ENCODE measurements at places on chromosomes 16 and 17.

GRCh38 chr16:56192986-56193945, 2.0 kb downstream of the GNAO1 start:
- DNase-seq: no peak

DNA sequence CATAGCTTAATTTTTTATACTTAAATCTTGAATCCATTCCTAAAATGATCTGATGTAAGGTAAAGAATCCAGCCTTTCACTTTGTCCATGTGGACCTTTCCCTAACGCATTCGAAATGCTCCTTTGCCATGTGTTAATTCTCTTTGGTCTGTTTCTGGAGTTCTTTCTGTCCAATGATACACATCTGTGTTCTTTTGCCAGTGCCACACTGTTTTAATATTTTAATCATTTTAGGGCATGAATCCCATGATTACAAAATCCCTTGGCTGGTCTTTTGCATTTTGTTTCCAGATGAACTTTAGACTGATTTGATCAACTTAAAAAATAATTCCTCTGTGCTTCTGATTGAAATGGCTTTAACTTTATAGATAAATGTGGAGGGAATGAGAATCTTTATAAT, 74.1 kb downstream of the NTN1 start:
- DNase-seq: no peak

GRCh38 chr17:40547079-40547784, 18.0 kb downstream of the CCR7 start:
- no peak for DNase-seq

GRCh38 chr17:35790841-35791240, 4.6 kb downstream of the MMP28 start:
- DNase-seq: no peak

DNA sequence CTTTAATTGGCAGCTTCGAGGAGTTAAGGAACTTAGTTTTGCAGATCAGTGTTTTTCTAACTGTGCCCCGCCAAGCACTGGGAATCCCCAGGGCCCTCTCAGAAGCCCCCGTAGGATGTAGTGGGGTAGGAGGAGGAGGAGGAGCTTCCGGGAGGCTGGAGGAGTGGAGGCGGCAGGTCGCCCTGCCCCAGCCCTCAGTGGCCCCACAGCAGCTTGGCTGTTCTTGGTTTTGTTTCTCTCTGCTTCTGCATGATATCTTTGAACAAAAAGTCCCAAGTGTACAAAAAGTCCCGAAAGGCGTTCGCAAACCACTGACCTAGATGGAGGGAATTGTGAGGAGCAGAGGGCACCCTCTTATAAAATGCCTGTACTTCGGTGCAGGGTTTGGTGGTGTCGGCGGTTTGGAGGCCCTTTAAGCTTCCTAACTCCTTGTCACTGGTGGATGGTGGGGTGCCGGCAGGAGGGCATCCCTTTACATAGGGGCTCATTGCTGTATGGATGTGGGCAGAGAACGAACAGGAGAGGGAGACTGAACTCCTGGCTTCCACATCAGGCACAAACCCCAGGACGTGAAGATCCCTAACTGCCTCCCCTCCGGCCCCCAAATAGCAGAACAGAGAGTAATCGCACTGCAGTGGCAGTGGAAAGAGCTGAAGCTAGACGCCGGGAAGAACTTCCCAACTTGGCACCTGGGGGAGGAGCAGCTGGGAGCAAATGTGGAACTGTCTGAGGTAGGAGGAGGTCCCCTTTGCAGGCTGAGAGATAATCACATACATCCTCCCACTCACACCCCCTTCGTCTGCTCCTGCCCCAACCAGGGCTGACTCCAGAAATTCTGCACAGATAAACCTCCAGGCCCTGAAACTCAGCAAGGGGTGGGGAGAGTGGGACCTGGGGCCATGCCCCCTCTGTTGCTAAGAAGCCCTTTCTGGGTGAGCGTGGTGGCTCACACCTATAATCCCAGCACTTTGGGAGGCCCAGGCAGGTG, 20.1 kb downstream of the EPOP start:
- DNase-seq: no peak

Measured in activated CD4-positive, alpha-beta T cell treated with anti-CD3 and anti-CD28 coated beads, Interleukin-2, amount 50 U/mL, for 24 hours (primary cell).